G401 (cell line): ENCODE measurements at places on chromosomes 3 and 15. TPM values are rescaled to one million over a fixed set of nuclear protein-coding genes. Genes with fewer than 3 reads are reported as not detected.

DNA sequence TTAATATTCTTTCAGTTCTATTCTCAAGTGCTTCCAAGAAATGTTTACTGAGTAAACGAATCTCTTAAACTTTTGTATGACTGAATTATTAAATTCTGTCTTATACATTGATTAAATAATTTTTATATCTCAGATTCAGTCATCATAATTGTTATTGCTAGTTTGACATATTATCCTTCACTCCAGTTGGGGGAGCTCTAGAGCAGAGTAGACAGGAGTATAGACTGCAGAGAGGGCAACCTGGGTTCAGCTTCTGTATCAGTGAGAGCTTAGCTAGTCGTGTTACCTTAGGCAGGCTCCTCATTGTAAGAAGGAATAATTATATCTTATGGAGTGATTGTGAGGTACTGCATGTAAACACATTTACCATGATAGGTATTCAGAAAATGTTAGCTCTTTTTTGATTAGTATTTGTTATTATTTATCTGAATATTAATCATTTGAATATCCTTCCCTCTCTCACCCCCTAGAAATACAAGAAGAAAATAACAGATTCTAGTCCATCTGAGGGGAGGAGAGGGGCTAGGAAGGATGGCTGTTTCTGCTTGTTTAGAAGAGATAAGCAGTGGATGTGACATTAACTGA is 31.0 kb upstream of the ZCWPW2 start:
- DNase-seq, result peak; percentile 56

GRCh38 chr3:56397798-56398197 is 70.5 kb downstream of the ERC2 start:
- DNase-seq, result no peak

- no peak for DNase-seq
These were observed 78.4 kb downstream of the AKAP13 start for GRCh38 chr15:85458764-85459163.

The DGKG gene
- not detected in 2 replicates for total RNA-seq

The ACVR2B gene
- total RNA-seq, result 9.0 and 11.4 TPM in 2 replicates
